PC-3 (cell line): ENCODE measurements at places on chromosomes 5 and 9. TPM values are rescaled to one million over a fixed set of nuclear protein-coding genes. Genes with fewer than 3 reads are reported as not detected.

Gene BTNL8
- 0.23 TPM in 1 of 2 replicates, not detected in the other for total RNA-seq

Gene PRLR
- total RNA-seq = 0.29 and 0.40 TPM in 2 replicates

Gene FOXD4L4
- total RNA-seq = not detected in 2 replicates

Gene LVRN
- total RNA-seq = not detected in 2 replicates

Gene SLC45A2
- not detected in 2 replicates for total RNA-seq

Gene SLC12A7
- total RNA-seq = 48.2 and 58.3 TPM in 2 replicates

Gene CD14
- total RNA-seq = not detected in 2 replicates

Gene TAL2
- total RNA-seq = not detected in 2 replicates

Gene SLC46A2
- total RNA-seq = not detected in 2 replicates

GRCh38 chr9:131824155-131824594 is 84.3 kb upstream of the RAPGEF1 start:
- no peak for DNase-seq
- H3K4me1 ChIP-seq = peaks cover 4% of the 10 kb centered on the region
- H3K36me3 ChIP-seq = no peaks in the 10 kb centered on the region

DNA sequence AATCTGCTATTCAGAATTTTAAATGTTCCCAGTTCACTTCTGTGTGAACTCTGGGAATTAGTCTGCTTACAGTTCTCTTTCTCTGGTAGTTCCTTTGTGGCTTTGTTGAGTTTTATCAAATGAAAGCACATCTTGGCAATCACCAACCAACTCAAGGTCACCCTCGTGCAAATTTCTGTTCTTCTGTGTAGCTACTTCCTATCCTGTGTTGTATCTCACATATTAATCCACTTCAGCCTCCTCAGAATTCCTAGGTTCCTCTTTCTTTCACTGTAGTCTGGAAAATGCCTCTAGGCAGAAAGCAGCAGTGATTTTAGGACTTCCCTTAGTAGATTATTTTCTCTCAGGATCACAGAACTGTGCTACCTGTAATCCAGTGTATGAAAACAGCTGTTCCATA is 100.3 kb downstream of the AUH start:
- no peaks in the 10 kb centered on the region for H3K4me1 ChIP-seq
- DNase-seq = no peak
- no peak overlapping the region for H3K4me3 ChIP-seq
- no peaks in the 10 kb centered on the region for H3K27me3 ChIP-seq

DNA sequence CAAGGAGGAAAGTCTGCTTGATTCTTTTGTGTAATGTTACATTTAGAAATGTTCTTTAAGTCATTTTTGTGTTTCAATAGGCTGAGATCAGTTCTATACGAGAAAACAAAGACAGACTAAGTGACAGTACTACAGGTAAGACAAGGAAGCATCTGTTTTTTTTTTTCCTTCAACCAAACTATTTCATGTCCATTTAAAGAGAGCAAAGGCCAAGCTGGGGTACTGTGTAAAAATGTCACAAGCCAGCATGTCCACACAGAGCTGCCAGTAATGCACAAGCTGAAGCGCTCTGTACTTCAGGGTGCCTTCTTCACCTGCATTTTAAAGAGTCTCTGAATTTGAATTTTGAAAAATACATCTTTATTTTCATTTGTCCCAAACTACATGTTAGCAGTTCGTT is 20.2 kb upstream of the TTC23L start:
- no peak overlapping the region for H3K4me3 ChIP-seq
- no peaks in the 10 kb centered on the region for H3K27me3 ChIP-seq
- H3K4me1 ChIP-seq = no peaks in the 10 kb centered on the region
- H3K36me3 ChIP-seq = peaks cover 56% of the 10 kb centered on the region

DNA sequence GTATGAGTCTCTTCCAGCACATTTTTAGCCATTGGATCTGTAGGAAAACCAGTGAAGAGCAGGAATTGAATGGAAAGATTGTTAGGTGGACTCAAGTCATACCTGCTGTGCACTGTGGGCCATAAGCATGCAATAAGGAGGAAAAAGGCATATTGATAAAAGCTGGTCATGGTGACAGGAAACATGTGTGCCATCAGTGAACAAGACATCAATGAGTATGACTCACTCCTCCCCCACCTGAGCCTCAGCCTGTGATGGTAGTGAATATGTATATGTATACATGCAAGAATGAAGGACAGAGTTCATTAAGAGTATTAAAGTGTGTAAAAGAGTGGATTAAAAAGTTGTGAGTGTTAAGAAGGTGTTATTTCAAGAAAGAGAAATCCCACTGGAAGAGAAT is 164.5 kb downstream of the TMEM38B start:
- no peak overlapping the region for H3K4me3 ChIP-seq
- H3K36me3 ChIP-seq = no peaks in the 10 kb centered on the region

- peaks cover 20% of the 10 kb centered on the region for H3K4me1 ChIP-seq
- DNase-seq = peak; percentile 96
- H3K4me3 ChIP-seq = no peak overlapping the region
Observed at GRCh38 chr5:35956429-35956828, 18.0 kb upstream of the CAPSL start.

DNA sequence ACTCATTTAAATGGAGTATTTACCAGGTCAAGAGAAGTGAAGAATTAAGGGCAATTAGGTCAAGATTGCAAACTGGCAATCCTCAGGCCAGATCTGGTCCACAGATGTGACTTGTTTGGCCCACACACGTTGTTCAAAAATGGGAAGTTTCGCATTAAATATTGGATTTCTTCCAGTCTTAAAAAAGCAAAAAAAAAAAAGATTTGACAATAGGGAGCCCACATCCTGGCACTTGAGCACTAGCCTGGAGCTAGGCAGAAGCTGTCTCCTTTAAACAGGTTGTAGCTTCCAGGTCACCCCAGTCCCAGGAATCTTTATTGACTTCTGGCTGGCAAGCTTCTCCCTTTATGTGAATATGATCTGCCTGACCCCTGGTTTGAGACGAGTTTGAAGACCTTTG is 520.4 kb downstream of the RAB3C start:
- peaks cover 15% of the 10 kb centered on the region for H3K4me1 ChIP-seq
- DNase-seq = no peak
- no peak overlapping the region for H3K27ac ChIP-seq

DNA sequence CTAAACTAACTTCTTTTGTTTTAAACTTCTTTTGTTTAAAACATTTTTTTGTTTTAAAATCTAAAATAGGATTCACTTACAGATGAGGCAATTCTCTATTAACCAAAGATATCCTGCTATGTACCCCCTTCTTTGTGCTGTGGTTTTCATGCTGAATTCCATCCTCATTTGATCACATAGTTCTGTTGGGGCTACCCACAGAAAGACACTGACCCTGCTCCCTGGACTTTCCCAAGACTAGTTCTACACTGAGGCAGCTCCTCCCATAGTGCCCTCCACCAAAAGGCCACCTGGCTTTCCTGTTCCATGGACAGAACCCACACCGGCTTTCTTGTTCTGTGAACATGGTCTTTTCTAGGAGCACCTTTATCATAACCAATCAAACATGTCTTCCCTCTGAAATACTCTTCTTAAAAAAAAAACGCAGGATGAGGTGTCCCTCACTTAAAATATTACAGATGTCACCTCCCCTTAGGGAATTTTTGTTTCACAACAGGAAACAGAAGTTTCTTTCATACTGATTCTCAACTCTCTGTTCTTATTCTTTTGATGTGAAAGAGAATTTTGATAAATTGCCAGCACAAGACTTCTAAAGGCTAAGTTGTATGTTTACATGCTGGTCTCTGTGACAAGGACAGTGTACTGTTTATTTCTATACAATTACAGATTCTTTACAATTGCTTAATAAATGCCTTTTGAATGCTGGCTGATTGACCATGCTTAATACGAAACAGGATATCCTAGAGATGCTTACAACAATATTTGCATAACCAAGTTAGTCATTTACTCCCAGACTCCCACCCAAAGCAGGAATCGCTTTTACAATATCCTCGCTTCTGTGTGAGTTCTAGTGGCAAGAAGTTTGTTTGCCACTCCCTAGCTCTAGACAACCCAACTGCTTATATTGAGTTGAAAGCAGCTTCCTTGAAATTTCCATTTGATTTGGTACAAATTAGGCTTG is 300.4 kb downstream of the DTWD2 start:
- H3K4me3 ChIP-seq = no peak overlapping the region
- no peaks in the 10 kb centered on the region for H3K4me1 ChIP-seq
- no peaks in the 10 kb centered on the region for H3K36me3 ChIP-seq
- H3K27ac ChIP-seq = no peak overlapping the region
- no peaks in the 10 kb centered on the region for H3K27me3 ChIP-seq

- H3K4me1 ChIP-seq = peaks cover 39% of the 10 kb centered on the region
- no peaks in the 10 kb centered on the region for H3K36me3 ChIP-seq
- DNase-seq = no peak
- no peak overlapping the region for H3K27ac ChIP-seq
- no peak overlapping the region for H3K4me3 ChIP-seq
Observed at GRCh38 chr9:12879961-12880360, 105.1 kb downstream of the LURAP1L start.

DNA sequence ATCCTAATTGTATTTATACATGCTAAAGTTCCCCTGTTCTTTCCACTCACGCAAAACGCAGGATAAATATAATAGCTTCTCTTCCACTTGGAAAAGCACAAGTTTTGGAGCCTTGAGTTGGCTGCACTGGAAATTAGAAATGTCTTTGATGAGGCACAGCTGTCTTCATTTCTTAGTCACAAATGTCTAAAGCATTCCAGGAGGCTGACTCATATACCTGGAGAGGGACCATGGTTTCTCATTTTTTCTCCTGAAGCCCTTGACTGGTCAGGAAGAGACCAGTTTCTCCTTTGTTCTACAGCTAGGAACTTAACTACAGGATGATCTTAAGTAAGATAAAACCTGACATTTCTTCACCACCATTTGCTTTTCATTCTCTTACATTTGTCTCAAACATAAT is 16.2 kb downstream of the MTX3 start:
- no peak overlapping the region for H3K4me3 ChIP-seq
- peak; percentile 83 for DNase-seq
- no peak overlapping the region for H3K27ac ChIP-seq
- H3K27me3 ChIP-seq = no peaks in the 10 kb centered on the region

DNA sequence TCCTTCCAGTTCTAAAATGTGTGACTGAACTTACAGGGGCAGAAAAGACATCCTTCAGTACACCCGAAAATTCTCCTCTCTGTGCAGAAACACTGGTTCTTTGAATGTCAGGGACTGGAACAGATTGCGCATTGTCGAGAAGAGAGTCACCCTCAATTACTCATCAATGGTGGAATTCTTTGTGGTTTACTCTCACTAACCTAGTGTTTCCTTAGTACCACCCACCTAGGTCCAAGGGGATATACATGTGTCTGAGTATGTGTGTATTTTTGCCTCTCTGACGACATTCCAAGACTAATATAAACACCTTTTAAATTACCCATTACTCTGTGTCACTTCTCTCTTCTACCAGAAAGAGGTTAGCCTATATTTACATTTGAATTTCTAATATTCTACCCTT is 660.8 kb downstream of the TLE1 start:
- H3K27me3 ChIP-seq = no peaks in the 10 kb centered on the region
- H3K36me3 ChIP-seq = no peaks in the 10 kb centered on the region
- no peak overlapping the region; the same call in 1 of the 2 replicates for H3K4me3 ChIP-seq
- H3K27ac ChIP-seq = peak overlapping the region; percentile 73

- H3K4me1 ChIP-seq = no peaks in the 10 kb centered on the region
- H3K36me3 ChIP-seq = no peaks in the 10 kb centered on the region
- no peaks in the 10 kb centered on the region for H3K27me3 ChIP-seq
- no peak overlapping the region for H3K27ac ChIP-seq
Observed at GRCh38 chr5:52013523-52013922, 630.3 kb downstream of the ISL1 start.

DNA sequence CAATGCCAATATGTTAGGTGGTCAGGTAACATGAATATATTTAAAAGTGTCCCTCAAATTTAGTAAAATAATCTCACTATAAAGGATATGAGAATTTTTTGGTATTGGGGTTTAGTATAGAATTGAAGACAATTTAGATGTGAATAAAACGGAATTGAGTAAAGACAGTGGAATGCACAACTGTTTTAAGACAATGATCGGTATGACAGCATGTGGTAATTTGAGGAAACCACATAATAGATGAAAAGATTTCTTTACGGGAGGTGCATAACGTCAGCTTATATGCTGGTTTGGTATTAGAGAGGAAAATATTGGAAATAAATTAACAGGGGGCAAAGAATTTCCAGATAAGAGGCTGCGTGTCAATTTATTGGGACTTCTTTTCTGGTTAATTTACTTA is 1043.2 kb downstream of the CDH18 start:
- peak; percentile 15 for DNase-seq
- H3K4me1 ChIP-seq = no peaks in the 10 kb centered on the region

- H3K4me3 ChIP-seq = no peak overlapping the region
- H3K4me1 ChIP-seq = no peaks in the 10 kb centered on the region
- no peaks in the 10 kb centered on the region for H3K36me3 ChIP-seq
- no peak overlapping the region for H3K27ac ChIP-seq
- no peaks in the 10 kb centered on the region for H3K27me3 ChIP-seq
Observed at GRCh38 chr9:107443786-107444185, 45.8 kb downstream of the KLF4 start.

- H3K27me3 ChIP-seq = no peaks in the 10 kb centered on the region
- H3K27ac ChIP-seq = no peak overlapping the region
- no peaks in the 10 kb centered on the region for H3K4me1 ChIP-seq
- no peaks in the 10 kb centered on the region for H3K36me3 ChIP-seq
Observed at GRCh38 chr9:134011401-134011800, 13.9 kb upstream of the BRD3OS start.

- peak overlapping the region; percentile 44 for H3K4me3 ChIP-seq
- no peaks in the 10 kb centered on the region for H3K36me3 ChIP-seq
- H3K27ac ChIP-seq = peak overlapping the region; percentile 44
- peak; percentile 79 for DNase-seq
- H3K4me1 ChIP-seq = peaks cover 30% of the 10 kb centered on the region
Observed at GRCh38 chr9:107732781-107733522, 243.4 kb upstream of the KLF4 start.

- peaks cover 20% of the 10 kb centered on the region for H3K4me1 ChIP-seq
- H3K36me3 ChIP-seq = no peaks in the 10 kb centered on the region
- no peak overlapping the region for H3K4me3 ChIP-seq
- no peak overlapping the region for H3K27ac ChIP-seq
- DNase-seq = no peak
- H3K27me3 ChIP-seq = no peaks in the 10 kb centered on the region
Observed at GRCh38 chr9:129498451-129499384, 122.2 kb downstream of the C9orf50 start.

- H3K27ac ChIP-seq = no peak overlapping the region
- peaks cover 9% of the 10 kb centered on the region for H3K4me1 ChIP-seq
- H3K36me3 ChIP-seq = no peaks in the 10 kb centered on the region
- H3K4me3 ChIP-seq = no peak overlapping the region
Observed at GRCh38 chr9:78366827-78367226, 69.9 kb downstream of the PSAT1 start.

DNA sequence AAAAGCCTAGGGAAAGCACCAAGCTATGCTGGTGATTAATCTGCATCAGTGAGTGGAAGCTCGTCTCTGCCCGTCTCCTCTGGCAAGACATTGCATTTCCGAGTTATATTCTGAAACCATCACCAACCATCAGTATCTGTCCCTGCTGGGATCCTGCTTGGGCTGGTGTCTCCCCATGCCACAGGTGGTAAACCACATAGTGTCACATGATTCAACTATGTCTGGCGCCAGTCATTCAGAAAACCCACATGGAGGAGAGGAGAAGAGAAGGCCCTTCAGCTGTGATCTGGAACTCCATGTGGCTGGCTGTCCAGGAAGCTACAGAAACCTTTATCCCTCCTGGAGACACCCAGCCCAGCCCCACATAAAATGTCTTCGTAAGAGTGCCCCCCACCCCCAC is 4.8 kb downstream of the IL9 start:
- DNase-seq = no peak
- no peak overlapping the region for H3K4me3 ChIP-seq
- no peaks in the 10 kb centered on the region for H3K27me3 ChIP-seq
- H3K36me3 ChIP-seq = no peaks in the 10 kb centered on the region

- H3K4me1 ChIP-seq = peaks cover 26% of the 10 kb centered on the region
- no peak overlapping the region for H3K27ac ChIP-seq
- H3K36me3 ChIP-seq = peaks cover 23% of the 10 kb centered on the region
- no peak overlapping the region for H3K4me3 ChIP-seq
- no peaks in the 10 kb centered on the region for H3K27me3 ChIP-seq
- DNase-seq = no peak
Observed at GRCh38 chr5:14594378-14595074, 12.9 kb downstream of the OTULINL start.
